NCI-H187 treated with DMSO at 0.1 percent for 48 hours (cell line): ENCODE measurements at places on chromosomes 16 and 17.

GRCh38 chr17:75845933-75846691, 1.9 kb upstream of the UNC13D start:
- no peak for DNase-seq

- DNase-seq: no peak
Observed at GRCh38 chr16:79177018-79177417, 423.5 kb downstream of the MAF start.

DNA sequence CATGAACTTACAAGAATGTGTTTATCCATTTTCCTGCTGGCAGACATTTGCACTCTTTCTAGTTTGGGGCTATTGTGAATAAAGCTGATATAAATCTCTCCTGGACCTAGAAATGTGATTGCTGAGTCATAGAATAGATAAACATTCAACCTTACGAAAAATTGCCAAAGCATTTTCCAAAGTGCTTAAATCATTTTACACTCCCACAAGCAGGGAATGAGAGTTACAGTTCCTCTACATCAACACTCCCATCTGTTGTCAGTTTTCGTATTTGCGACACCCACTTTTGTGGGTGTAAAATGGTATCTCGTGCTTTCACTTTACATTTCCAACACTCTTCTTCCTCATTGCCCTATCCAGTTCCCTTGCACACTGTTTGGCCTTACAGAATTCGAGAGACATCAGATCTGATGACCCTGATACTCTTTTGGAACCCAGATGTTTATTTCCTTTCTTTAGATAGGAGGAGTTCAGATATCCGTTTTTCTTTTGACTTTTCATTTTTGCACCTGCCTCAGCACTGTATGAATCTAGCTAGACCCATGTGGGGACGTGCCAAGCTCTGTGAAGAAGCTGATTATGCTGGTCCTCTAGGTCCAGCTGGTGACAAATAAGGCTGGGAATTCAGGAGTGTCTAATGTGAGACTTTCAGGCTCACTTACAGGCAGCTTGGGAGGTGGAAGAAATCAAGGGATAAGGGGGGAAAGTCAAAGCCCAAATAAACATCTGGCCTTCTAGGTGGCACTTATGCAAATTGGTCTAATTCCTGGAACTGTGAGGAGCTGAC, 14.0 kb downstream of the SOX9 start:
- DNase-seq: no peak

GRCh38 chr17:55734128-55734781, 11.6 kb upstream of the TMEM100 start:
- DNase-seq: no peak

DNA sequence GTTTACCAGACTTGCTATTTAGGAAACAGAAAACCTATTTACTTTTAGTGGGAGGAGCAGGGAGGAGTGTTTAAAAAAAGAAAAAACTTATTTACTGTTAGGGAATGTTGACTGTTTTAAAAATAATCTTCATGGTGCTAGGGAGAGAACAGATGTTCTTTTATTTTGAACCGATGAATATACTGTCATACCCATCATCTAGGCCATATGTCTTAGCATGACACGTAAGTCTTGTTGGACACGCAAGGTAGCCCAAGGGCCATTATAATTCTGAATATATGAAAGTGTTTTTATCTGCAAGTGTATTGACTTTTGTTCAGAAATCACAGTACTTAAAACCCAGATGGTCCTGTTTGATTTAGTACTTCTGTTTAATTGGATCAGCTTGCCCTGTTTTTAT, 11.6 kb downstream of the WIPF2 start:
- no peak for DNase-seq

GRCh38 chr16:20517149-20517548, 59.0 kb downstream of the ACSM2B start:
- no peak for DNase-seq

DNA sequence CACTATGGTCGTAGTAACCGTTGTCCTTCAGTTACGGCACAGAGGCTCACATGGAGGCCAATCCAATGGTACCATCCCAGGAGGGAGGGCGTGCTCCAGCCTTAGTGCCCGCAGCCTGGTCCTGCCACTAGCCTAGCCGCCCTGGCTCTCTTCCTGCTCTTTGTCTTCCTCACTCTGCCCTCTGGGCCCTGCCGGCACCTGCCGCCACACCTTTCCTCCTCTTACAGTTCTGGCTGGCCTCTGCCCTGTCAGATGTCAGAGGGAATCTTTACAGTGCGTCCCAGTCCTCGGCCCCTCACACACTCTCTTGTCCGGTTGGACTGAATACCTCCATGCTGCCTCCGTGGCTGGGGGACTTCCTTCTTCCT, 23.4 kb downstream of the GINS2 start:
- no peak for DNase-seq

DNA sequence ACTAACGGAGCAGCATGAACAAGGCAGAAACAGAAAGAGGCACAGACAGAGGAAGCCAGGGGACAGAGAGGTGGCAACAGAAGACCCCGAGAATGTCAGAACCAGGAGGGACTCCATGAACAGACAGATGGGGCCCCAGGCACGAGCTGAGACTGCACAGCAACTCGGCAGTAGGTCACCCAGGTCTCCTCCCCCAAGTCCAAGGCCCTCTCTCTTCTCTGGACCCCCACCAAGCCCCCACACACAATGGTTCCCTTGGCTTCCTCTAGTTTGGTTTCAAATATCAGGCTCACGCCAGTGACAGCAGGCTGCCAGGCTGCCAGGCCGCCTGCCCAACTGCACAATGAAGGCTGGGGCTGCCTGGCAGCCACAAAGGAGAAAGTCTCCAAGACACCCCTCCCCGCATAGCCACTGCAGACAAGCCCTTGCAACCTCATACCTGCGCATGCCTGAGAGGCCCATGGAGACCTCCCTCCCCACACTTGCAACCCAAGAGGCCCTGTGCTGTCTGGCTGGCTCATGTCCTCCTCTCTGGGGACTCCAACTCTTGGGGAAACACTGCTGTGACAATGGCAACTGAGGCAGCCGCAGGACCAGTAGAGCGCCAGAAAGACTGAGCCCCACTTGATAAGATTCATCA, 54.8 kb downstream of the PIMREG start:
- DNase-seq: no peak

DNA sequence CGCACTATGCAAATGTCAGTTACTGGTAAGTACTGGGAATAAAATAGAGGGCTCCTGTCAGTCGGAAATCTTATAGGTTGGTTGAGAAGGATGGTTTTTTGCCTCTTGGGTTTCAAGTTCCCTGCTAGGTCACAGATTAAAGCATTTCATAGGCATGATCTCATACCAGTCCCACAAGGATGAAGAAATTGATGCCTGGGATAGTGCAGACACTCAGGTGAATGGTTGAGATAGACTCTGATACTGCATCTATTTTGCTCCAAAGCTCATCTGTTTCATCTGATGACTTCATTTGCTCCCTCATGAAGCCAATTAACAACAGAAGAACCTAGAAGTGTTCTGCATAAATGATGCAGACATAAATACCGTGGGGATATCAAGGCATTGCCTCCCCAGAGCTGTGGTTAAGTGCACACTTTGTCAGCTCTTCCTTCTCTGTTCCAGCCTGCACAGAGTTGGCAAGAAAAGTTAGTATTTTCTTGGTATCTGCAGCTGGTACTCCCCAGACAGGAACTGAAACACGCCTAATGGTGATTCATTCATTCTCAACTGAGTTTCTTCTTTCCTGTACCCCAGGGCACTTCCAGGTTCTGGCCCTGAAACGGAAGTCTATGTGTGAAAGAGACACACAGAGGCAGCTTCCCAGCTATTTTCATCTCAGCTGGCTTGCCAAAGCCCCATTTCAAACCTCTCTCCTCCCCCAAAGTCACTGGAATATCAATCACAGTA, 418.3 kb upstream of the SALL1 start:
- no peak for DNase-seq

GRCh38 chr17:64632606-64633005, 29.5 kb downstream of the SMURF2 start:
- DNase-seq: no peak

- no peak for DNase-seq
Observed at GRCh38 chr17:80675438-80676095, 130.9 kb downstream of the RPTOR start.

GRCh38 chr16:56198006-56198754, 6.9 kb downstream of the GNAO1 start:
- no peak for DNase-seq

DNA sequence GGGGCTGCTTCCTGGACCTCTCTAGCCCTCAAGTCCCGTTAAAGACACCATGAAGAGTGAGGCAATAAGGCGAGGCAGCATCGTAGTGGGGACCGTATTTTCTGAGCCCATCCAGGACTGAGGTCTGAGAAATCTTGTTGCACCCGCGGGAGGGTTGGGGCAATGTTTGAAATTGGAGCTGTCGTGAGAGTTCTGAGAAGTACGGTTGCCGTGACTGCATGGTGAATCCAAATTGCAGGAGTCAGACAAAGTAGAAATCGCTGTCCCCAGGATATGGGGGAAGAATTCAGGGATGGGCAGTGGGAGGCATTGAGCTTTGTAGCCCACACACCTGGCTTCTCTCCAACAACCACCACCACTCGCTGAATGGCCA, 42.0 kb upstream of the RPL38 start:
- DNase-seq: no peak

GRCh38 chr16:7651803-7652570, 319.3 kb downstream of the RBFOX1 start:
- DNase-seq: no peak

DNA sequence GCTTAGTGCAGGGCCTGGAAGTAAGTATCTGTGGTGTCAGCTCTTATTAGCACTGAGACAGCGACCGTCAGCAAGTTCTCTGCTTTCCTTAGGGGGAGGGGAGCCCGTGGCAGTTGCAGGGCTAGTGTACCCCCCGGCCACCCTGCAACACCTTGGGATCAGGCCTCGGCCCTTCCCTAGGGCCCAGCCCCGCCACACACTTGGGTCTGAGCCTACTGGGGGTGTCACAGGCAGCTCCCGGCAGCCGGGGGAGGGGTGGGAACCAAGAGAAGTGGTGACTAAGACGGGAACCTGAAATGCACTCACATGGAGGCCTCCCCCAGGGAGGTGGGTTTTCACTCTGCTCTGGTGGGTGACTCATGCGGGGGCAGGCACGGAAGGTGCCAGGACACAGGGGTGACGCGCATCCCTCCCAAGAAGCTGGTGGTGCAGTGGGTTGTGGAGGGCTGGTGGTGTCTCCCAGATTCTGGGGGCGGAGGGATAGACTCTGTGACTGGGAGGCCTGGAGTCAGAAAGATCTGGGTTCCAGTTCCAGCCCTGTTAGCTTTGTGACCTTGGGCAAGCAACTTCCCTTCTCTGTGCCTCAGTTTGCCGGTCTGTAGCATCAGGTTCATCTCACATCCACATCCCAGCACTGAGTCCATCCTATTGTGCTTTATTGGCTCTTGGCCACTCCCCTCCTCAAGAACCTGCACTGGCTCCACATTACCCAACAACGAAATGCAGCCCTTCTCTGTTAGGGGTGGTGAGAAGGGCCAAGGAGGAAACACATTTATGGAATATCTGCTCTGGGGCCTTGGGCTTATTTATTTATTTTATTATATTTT, 44.5 kb downstream of the LAT start:
- DNase-seq: no peak

DNA sequence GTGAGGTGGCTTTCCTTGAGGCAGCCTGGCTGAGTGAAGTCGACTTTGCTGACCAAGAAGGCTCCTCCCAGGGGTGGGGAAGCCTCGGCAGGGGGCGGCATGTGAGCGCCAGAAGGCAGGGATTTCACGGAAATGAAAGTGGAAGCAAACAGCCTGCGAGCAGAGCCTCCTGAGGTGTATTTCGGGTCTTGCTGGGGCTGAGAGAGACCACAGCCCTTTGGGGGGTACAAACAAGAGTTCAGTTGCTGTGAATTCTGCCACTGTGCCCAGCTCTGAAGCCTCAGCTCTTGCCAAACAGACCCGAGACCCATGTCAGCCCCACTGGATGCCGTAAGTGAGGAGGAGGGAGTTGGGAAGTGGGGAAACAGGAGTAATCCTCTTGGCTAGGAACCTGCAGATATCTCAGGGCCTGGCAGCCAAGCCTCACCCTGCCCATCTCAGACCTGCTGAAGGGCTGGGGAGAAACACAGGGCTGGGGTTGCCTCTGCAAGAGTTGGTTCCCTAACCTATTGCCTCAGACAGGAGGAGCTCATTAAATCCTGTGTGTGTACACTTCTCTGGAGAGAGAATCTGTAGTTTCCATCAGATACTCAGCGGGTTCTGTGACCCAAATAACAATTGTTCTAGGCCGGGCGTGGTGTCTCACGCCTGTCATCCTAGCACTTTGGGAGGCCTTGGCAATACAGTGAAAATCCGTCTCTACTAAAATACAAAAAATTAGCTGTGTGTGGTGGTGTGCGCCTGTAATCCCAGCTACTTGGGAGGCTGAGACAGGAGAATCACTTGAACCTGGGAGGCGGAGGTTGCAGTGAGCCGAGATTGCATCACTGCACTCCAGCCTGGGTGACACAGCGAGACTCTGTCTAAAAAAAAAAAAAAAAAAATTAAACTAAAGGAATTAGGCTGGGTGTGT, at the start of gene IFI35:
IFI35 (plus strand) TSS at position 146 of the 913 bp plus-strand sequence; CDS start at position 310, 164 bp downstream.
- DNase-seq: no peak

DNA sequence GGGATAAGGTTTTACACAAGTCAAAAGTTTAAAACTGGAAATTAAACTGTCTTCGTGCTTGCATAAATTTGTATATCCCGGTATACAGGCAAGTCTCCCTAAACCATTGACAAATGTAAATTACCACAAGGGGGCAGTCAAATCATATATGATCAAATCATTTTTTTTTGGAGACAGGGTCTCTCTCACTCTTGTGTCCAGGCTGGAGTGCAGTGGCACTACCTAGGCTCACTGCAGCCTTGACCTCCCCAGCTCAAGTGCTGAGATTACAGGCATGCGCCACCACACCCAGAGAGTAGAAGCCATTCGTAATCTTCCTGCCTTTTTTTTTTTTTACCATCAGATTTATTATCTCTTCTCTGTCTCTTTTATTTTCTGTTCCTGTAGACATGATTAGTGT, 18.5 kb downstream of the TOP2A start:
- no peak for DNase-seq

DNA sequence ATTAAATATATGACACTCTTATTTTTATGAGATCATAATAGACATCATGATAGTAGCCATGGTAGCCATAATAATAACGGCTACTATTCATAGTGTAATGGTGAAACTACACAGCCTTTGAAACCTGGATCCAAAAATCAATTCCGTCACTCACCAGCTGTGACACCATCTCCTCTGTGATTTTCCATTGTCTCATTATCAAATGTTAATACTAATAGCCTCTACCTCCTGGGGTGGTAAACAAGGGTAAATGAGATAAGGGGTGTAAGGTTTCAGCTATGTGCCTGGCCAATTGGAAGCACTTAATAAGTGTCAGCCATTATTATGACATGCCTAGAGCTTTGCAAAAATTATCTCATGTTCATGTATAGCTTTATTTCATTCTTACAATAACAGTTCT, 88.6 kb downstream of the CACNG3 start:
- no peak for DNase-seq

DNA sequence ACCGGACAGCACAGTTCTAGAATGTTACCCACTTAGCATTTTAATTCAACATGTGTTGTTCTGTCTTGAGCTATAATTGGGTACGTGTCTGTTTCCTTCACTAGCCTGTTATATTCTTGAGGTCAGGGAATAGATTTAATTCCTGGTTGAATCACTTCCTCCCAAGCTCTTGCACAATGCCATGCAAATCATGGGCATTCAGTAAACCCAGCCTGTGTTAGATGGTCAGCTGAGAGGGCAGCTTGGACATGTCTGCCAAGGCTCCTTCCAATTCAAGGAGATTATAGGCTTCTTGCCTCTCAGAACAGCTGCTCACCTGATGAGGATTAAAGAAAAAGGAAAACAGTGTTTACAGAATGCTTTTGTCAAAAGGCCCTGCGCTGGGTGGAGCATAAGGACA, 12.6 kb downstream of the C1QTNF1 start:
- no peak for DNase-seq

GRCh38 chr16:78100112-78100467, 636 bp downstream of the WWOX start:
- no peak for DNase-seq

GRCh38 chr16:7763111-7763510, 430.5 kb downstream of the RBFOX1 start:
- no peak for DNase-seq
